Stimulated activated CD8-positive, alpha-beta memory T cell treated with anti-CD3 and anti-CD28 coated beads, Interleukin-15, amount 100 ng/mL, for 24 hours (primary cell): ENCODE measurements at places on chromosomes 1 and 21.

- DNase-seq, result no peak
These were observed 31.9 kb downstream of the MROH9 start for GRCh38 chr1:170967042-170967910.

GRCh38 chr1:167262836-167263235, 42.1 kb downstream of the POU2F1 start:
- no peak for DNase-seq

- DNase-seq, result no peak
These were observed 67.6 kb downstream of the CDC7 start for GRCh38 chr1:91568261-91568660.

- DNase-seq, result no peak
These were observed 18.9 kb downstream of the SDE2 start for GRCh38 chr1:225980005-225980836.

GRCh38 chr1:224753491-224753890, 137.4 kb downstream of the CNIH3 start:
- no peak for DNase-seq

GRCh38 chr1:9376886-9377333, 84.2 kb downstream of the SPSB1 start:
- no peak for DNase-seq

- DNase-seq, result no peak
These were observed 59.9 kb downstream of the TOR3A start for GRCh38 chr1:179141592-179142251.

DNA sequence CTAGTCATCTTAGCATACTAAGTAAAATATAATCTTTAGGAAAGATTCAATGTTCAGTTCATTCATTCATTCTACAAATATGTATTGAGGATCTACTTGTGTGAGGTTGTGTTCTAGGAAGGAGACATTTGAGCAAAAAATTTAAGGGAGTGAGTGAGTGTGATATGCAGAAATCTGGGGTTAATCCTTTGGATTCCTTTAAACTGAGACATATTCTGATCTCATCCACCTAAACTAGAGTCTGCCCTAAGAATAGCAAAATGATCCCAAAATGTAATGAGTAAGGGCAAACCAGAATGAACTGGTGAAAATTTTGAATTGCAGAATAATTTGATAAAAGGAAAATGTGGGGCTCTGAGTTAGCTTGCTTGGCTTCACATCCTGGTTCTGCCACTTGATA, 8.6 kb downstream of the UBE2U start:
- DNase-seq, result no peak

DNA sequence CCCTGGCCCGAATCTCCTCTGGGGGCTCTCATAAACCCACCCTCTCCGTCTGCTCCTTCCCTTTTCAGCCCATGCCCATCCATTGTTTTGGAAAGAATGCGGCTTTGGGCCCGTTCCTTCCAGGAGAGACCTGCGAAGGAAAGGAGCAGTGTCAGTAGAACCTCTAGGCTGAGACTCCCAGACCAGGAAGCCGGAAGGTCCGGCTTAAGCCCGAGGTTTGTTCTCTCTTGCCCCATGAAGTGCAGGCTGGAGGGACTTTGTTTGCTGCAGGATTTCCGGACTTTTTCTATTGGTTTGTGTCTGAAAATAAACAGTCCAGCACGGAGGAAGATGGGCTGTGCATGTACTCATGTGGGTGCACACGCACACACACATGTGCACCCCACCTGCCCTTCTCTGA, 49.8 kb downstream of the ELK4 start:
- DNase-seq, result no peak

DNA sequence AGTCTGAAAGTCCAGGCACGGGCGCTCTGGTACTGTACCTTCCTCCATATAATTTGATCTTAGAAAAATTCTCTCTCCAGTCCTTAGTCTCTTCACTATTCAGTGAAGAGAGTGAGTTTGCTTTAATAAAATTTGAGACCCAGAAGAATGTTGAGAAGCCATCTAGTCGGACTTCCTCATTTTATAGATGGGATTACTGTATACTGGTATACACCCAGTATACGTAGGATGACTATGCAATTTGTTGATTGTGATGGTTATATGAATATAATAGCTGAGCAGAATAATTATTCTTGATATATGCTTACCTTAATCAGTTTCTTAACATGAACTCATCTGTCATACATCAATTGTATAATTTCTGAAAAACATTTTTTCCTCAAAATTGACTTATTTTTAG, 328.0 kb upstream of the B3GALT2 start:
- DNase-seq, result no peak

DNA sequence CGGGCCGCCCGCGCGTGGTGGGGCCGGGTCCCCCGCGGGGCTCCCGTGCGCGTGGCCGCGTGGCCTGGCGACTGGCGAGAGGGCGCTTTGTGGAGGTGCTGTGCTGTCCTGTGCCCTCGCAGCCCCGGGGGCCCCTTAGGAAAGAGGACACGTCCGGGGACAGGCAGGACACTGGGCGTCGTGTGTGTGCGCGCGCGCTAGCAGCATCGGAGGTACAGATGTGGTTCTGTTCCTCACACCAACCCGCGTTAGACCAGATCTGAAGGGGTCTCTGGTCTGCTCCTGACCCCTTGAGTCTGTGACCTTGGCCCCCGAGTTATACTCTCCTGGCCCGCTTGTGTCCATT, 489 bp downstream of the ACTN2 start:
- no peak for DNase-seq

DNA sequence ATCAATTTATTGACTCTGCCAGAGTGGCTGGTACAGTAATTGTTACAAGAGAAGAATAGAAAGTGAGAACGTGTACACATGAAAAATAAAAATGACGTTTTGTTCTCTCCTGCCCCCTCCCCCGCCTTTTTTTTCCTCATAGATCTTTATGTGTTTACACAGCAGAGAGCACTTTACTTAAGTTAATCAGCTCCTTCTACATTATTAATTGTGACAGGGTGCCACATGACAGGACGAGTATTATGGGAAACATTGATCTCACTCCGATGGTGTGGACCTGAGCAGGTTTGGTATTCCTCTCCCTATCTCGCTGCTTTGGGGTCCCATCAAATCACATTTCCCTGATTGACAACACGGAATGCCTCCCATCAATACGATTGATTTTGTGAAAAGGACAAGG, 285.7 kb downstream of the TM2D1 start:
- DNase-seq, result no peak

DNA sequence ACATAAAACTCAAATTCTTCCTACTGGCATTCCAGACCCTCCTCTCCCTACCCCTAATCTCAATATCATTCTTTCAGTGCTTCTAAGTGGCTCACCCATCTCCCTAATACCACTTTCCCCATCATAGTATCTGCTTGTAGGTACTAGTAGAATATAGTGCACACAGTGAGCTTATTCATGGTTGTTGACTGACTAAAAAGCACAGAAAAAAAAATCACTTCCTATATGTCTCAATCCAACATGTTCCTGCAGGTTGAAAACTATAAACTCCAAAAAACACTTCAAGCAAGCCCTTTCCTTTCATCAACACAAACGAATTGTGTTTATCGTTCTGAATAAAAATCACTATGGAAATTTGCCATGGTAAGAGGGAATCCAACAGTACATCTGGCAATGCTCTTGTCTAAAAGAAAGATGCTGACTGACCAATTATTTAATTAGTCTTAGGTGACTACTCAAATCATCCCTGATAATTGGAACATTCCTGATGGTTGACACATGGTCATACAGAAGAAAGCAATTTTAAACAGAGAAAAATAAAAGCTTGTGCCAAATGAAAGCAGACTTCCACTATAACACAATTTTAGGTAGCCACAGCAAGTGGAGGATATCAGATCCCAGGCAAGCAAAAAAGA, 87.1 kb downstream of the NDUFS5 start:
- no peak for DNase-seq

- DNase-seq, result no peak
These were observed 284.4 kb upstream of the DUSP10 start for GRCh38 chr1:222026280-222026679.

DNA sequence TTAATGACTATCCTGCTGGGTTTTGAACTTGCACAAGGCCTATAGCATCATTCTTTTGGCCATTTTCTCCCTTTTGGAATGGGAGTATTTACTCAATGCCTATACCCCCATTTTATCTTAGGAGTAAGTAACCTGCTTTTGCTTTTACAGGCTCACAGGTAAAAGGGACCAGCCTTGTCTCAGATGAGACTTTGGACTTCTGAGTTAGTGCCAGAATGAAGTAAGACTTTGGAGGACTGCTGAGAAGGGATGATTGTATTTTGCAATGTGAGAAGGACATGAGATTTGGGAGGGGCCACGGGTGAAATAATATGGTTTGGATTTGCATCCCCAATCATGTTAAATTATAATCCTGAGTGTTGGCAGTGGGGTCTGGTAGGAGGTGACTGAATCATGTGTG, 212.7 kb downstream of the FAF1 start:
- DNase-seq, result no peak

DNA sequence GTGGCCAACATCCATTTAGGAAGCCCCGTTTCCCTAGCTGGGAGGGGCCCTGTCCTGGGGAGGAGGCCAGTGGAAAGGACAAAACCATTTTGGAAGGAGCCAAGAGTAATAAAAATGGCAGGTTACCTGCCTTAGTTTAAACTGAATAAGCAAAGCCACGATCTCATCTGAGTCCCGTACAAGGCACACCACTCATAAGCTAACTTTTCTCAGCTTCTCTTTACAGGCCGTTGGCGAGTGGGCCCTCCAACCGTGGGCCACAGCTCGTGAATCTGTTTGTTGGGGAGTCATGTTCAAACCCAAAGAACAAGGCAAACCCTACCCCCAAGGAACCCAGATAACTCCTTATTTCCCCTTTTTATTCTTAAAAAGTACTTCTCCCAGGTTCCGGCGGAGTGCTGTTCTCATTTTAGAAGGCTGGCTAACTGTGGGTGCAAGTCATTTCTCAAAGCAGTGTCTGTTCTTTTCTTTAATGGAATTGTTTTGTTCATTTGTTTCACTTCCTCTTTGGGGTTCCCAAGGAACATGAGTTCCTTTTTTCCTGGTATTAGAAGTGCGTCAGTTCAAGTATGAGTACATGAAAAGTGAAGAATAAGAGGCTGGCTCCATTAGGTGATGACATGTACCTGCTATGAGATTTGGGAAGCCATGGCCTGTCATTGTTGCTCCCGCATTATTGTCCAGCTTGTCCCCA, 89.0 kb downstream of the PSMG1 start:
- no peak for DNase-seq

GRCh38 chr1:32709075-32709474, 6.5 kb upstream of the SYNC start:
- no peak for DNase-seq

GRCh38 chr1:163650624-163651023, 328.9 kb downstream of the NUF2 start:
- DNase-seq, result no peak

DNA sequence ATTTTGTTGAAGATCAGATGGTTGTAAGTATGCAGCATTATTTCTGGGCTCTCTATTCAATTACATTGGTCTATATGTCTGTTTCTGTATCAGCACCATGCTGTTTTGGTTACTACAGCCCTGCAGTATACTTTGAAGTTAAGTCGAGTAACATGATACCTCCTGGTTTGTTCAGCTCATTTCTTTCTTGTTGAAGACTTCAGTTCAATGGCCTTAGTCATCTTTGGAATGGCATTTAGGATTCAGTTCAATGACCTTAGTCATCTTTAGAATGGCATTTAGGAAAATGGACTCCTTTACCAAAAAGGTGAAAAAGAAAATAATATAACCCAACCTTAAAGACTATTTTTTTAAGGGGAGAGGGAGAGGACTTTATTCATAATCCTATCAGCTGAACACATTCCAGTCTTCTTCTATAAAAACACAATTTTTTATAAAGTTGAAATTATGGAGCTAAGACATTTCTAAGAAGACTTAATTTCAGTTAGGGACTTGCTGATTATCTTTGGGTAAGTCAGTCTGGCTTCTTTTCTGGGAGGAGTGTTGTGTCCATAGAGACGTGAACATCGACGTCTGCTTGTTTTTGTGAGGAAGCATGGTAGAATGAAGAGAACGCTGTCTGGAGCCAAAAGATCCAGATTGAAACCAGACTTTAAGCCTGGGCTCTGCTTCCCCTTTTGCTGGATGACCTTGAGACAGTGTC, 48.3 kb downstream of the DDR2 start:
- DNase-seq, result no peak
